ENCODE measurements at places on chromosomes 6 and 20. TPM values are rescaled to one million over a fixed set of nuclear protein-coding genes. Genes with fewer than 3 reads are reported as not detected.

GRCh38 chr20:39269493-39270217, 307.5 kb downstream of the DHX35 start:
- no peak for DNase-seq

- DNase-seq: no peak
These were observed 425.3 kb downstream of the KIF16B start for GRCh38 chr20:16147916-16148315.

- no peak for DNase-seq
These were observed 268.8 kb upstream of the PRDM1 start for GRCh38 chr6:105817370-105817769.

DNA sequence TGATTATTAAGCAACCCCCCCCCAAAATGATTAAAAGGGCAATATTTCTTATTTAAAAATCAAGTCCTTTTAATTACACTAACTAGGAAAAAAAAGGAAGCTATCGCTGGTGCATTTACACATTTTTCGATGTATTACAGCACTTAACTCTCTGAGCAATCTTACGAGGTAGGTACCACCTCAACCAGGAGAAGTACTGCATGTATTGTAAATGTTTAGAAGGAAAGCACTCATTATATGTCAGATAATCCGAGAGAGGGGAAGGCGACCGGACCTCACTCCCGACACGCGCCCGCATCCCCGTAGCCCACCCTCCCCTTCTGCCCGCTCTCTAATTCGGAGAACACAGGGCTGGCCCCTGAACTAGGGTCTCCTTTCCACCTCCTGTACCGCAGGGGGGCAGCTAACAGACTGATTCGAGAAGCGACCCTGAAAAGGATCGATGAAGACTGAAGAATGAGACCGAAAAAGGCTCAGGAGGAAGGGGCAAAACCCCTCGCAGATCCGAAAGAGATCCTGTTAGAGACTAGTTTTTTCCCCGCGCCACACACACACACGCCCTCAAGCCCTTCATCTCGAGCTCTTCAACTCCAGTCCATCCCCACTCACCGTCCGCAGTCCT, 337 bp downstream of the ESF1 start:
- peak; percentile 52 for DNase-seq

GRCh38 chr6:3379482-3380060, 77.3 kb downstream of the SLC22A23 start:
- DNase-seq: no peak

GINS1 gene
- 2.4 TPM for total RNA-seq

- DNase-seq: no peak
These were observed 2.9 kb downstream of the HLA-DMA start for GRCh38 chr6:32950010-32950409.

BMP6 gene
- total RNA-seq: 0.72 TPM

DNA sequence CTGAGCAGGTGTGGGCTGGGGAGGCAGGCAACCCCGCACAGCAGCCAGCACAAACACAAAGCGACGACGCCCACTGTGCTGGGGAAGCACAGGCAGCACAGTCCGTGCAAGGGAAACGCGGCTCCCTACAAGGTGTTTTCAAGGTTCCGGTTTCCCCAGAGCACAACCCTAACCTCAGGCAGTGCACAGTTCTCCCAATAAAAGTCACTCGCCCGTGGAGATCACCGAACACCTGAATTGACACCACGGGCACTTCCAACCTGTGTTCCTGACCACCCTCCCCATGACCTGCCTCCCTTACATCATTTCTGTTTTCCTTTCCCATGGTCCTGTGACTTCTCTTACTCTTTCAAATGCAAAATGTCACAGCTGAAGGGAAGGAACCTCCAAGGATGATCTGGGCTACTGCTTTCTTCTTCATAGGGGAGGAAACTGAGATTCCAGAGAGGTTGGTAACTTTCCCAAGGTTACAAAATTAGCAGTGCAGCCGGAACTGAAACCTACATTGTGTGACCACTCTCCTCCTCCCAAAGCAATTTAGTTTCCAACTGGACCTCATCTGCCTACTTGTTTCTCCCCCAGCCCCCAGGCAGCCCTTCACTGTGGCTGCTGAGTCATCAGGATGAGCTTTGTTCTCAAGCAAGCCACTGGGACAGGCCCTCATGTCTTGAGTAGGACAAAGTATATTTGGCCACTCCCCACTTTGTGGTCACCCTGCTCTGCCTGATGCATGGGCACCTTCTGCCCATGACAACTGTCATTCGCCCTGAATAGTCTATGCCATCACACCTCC, 125.3 kb downstream of the ATXN1 start:
- no peak for DNase-seq

GRCh38 chr20:46938434-46938833, 43.8 kb downstream of the EYA2 start:
- no peak for DNase-seq

DNA sequence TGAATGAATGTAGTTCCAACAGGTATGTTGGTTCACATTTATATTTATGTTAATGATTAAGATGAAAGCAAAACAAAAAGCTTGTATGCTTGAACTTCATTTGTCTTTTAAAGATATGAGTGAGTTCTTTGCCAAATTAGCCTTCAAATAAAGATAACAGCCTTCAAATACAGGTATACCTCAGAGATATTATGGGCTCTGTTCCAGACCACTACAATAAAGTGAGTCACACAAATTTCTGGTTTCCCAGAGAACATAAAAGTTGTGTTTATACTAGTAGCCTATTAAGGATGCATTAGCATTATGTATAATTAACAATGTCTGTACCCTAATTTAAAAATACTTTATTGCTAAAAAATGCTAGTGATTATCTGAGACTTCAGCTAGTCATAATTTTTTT, 245.3 kb upstream of the MAN1A1 start:
- DNase-seq: no peak

DNA sequence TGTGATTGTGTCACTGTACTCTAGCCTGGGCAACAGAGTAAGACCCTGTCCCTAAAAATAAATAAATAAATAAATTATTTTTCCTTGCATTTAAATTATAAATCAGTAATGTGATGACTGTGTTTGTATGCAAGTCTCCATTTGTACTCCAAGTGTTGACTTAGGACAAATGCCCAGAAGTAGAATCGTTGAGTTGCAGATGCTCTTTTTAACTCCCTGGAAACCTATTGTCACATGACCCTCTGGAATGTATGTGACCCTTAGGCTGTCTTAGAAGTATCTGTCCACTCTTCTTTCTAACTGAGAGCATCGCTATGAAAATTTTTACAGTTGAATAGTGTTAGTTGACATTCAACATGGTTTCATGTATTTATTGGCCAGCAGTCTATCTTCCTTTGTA, 18.8 kb downstream of the OR2A4 start:
- DNase-seq: no peak

OVOL2 gene
- not detected for total RNA-seq

DNA sequence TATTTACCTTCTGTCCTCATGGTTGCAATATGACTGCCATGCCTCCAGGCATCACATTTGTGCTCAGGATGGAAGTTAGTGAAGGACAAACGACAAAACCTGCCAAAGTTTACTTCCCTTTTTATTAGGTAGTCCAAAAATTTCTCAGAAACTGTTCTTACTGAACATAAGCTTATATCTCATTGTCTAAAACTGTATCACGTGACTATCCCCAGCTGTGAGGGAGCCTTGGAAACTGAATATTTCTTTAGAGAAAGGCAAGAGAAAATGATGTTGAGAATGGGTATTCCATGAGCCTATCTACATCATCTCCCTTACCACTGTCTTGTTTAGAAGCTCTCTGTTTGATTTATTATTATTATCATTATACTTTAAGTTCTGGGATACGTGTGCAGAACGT, 303.6 kb upstream of the PRND start:
- no peak for DNase-seq

ARFGEF3 gene
- under 0.01 TPM for total RNA-seq

DNA sequence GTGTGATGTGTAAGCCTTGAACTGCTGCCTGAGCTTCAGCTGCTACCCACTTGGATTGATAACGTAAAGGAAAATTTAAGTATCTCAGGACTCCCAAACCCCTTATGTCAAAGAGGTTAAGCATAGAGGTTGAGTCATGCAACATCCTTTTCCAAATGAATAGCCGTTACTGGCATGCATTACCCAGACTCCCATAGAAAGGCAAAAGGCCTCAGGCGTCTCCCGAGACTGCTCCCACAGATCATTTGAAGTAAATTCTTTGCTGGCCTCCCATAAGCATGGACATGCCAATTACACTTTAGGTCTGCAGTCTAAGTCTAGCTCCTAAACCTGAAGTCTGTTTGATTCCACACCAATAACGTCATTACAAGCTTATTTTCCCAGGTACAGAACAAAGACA, 14.7 kb downstream of the IPCEF1 start:
- no peak for DNase-seq

GRCh38 chr6:93017626-93018025, 401.7 kb downstream of the EPHA7 start:
- DNase-seq: peak; percentile 21

- no peak for DNase-seq
These were observed 57.7 kb downstream of the CSE1L start for GRCh38 chr20:49103647-49104364.

DNA sequence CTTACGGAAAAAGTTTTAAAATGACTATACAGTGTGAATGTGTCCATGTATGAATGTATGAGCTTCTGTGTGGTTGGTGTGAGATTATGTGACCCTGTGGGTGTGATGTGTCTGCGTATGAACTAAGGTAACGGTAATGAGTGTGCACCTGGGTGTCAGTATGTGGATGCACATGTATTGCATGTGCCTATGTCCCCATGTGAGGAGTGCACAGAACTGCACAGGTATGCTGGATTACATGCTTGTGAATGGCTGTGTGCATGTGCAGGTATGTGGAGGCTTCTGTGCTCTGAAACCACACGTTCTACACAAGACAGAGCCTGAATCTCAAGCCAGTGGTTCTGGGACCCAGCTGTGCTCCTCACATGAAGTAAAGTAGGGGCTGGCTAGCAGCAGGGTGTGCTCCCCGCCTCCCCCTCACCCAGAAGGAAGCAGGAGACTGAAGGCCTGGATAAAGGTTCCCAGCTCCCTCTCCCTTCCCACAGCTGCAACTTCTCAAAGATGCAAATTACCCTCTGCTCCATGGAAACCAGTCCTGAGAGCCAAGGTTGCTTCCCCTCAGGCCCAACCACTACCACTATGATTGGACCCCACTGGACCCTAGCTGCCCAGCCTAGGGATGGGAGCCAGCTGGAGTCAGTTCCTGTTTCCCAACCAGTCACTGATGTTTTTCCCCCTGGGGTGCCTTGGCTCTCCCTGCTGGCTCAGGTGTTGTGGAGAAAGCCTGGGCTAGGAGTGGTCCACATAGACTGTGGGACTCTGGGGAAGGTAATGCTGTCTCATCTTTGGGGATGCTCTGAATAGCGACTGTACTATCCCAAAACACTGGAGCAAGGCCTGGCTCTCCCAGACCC, 24.8 kb upstream of the SPDEF start:
- no peak for DNase-seq

DNA sequence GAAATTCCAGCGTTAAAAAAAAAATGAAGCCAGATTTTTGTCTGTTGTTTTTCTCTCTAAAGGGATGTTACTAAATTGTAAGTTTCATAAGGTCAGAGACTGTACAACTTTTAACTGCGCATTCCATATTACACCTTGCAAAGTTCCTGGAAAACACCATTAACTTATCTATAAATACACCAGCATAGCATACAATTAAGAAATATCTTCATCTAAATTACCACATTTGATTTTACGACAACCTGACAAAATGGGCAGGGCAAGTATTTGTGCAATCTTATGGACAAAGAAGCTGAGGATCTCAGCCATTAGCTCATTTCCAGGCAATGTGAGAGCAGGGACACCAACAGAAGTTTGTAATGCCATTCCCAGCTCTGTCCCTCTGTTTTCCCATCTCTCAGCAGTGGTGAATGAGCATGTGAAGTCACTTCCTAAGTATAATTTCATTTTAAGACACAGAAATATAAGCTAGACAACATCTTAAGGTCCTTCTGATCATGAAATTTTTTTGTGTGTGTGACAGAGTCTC, 12.9 kb upstream of the GCM1 start:
- no peak for DNase-seq

- peak; percentile 56 for DNase-seq
These were observed 308.9 kb upstream of the THEMIS start for GRCh38 chr6:128209771-128210170.

- DNase-seq: no peak
These were observed 136.7 kb downstream of the AIG1 start for GRCh38 chr6:143197377-143197776.

TXLNB gene
- total RNA-seq: 0.59 TPM

DNA sequence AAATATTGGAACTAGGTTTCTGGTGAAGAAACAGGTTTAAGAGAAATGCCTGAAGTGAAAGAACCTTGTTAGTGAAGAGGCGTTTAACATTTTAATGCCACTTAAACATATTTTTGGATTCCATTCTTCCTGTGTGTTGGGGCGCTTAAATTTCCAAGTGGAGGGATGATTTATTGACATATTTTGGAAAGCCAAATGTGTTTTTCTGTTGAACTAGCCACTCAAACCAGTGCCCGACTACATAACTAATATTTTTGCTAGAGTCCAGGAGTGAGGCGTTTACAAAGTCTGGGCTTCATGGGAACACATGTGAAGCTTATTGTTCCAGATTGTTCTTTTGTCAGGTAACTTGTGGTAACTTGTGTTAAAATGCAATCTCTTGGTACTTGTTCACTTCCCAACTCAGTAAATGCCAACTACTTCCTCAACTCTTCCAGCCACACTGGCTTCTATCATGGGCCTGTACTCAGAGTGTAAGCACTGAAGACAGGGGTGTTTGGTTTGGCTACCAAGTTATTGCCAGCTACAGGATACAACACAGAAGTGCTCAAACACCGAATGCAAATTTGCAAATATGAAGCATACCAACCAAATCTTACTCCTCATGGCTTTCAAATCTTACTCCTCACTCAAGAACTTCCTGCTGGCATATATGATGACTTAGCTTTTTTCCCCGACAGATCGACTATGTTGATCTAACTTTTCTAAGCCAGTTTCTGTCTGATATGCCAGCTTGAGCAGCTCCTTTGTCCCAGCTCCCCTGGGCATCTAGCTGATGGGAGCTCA, 2.0 kb upstream of the ZNFX1 start:
- no peak for DNase-seq

- no peak for DNase-seq
These were observed 15.2 kb downstream of the EDEM2 start for GRCh38 chr20:35131934-35132333.

GRCh38 chr6:13454286-13455221, 32.8 kb downstream of the GFOD1 start:
- DNase-seq: no peak

MCHR2 gene
- total RNA-seq: not detected

PHACTR2 gene
- total RNA-seq: 76.9 TPM

RHAG gene
- total RNA-seq: not detected

DNA sequence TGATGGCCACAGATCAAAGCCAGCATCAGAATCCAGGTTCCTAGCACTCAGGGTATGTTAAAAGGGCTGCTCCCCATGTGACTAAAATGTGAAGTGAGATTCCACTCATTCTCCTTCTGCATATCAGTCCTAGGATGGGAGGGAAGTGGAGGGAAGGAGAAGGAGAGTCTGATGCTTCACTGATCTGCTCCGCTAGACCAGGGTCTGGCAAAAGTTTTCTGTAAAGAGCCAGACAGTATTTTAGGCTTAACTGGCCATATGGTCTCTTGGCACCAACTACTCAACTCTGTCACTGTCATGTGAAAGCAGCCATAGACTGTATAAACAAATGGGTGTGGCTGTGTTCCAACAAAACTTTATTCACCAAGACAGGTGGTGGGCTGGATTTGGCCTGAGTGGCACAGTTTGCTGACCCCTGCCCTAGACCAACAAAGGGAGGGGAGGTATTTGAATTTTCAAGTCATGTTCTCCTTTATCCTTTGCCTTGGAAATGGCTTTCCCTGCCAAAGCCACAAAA, 22.6 kb downstream of the GHRH start:
- no peak for DNase-seq

BANF2 gene
- total RNA-seq: not detected

GRCh38 chr6:139695361-139695760, 320.9 kb upstream of the CITED2 start:
- DNase-seq: no peak

GRCh38 chr6:150940941-150941340, 75.4 kb downstream of the MTHFD1L start:
- no peak for DNase-seq
